Pons (tissue), 1 donor: ENCODE measurements at places on chromosomes 1 and 21.

- DNase-seq, result peak; percentile 94
These were observed 10.6 kb upstream of the LDLRAD1 start for GRCh38 chr1:54028306-54029251.

DNA sequence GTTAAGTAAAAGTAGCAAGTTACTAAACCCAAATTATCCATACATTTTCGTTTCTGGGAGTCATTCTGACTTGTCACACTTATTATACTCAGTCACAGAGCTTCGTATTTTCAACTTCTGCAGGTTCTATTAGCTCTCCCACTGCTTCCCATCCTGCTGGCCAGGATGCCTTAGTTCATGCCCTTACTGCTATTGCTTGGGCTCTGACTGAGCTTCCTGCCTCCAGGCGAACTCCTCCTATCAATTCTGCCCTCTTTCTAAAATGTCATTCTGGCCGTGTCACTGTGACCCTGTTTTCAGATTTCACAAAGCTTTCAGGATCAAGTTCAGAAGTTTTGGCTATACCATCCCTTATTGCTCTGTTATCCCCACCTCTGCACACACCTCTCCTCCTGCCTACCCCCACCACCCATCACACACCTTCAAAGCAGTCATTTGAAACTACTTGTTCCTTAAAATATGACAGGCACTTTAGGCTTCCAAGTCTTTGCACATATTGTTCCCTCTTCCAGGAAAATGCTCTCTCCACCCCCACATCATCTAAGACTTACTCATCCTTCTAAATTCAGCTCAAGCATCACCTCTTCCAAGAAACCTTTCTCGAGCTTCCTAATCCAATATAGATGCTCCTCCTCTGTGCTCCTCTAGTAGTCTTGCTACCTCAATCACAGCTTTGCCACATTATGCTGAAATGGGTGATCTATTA lies 278.0 kb downstream of the BRINP2 start:
- DNase-seq, result peak; percentile 8

- DNase-seq, result no peak
These were observed 21.3 kb downstream of the FMO2 start for GRCh38 chr1:171206204-171206977.

DNA sequence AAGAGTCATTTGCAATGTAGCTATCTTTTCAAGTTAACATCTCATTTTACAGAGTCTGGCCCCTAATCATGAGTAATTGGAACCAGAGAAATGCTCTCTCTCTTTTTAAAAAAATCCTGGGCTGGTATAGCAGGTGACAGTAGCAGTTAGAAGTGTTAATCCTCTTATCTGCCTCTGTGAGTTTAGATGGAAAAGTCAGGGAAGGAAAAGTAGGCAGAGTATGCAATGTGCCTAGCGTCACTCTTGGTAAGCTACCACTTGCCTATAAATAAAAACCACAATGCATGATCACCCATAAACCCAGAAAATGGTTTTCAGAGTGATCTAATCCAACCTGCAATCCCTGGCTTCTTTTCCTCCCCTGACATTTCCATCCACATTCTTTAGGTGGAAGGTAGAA lies 43.2 kb downstream of the UTP25 start:
- no peak for DNase-seq
